Esophagus squamous epithelium (tissue), 5 donors: ENCODE measurements at places on chromosomes 7 and 10.

DNA sequence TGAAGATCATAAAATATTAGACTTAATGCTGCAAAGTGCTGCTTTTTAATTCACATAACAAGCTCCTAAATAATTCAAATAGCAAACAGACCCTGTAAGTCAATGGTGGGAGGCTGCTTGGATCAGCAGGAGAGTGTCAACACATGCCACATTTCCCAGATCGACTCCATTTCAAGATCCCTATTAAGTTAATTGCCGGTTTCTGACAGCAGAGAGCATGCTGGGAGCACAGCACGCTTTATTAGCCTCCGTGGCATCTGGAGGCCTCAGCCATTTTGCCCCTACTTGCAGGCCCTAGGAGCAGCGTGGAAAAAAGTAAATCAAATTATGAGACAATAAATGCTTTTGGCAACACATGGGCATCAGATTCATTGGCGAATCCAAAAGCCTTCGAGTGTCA lies 201.0 kb downstream of the EMX2 start:
- DNase-seq, result no peak

DNA sequence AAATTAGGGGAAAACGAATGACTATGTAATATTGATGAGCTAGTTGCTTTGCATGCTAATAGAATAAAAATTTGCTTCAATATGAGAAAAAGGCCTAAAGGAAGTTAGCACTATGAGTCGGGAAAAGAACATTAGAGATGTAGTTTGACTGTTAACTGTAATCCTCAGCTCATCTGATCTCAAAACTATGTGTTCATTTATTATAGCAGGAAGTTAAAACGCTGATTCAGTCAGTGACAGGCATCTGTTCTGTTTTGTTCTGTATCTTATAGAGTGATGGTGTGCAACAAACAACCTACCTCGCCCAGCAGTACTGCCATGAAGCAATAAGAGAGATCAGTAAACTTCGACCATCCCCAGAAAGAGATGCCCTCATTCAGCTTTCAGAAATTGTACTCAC lies 48.6 kb downstream of the PDSS1 start:
- DNase-seq, result no peak

- no peak for DNase-seq
These were observed 12.1 kb downstream of the TFR2 start for GRCh38 chr7:100629117-100629716.

GRCh38 chr10:8316284-8316683 lies 261.8 kb downstream of the GATA3 start:
- DNase-seq, result no peak

- DNase-seq, result no peak
These were observed 49.6 kb upstream of the CHST15 start for GRCh38 chr10:124142960-124143359.
